ENCODE measurements at places on chromosomes 5 and 9. TPM values are rescaled to one million over a fixed set of nuclear protein-coding genes. Genes with fewer than 3 reads are reported as not detected.

GRCh38 chr9:31799953-31800609, 584.4 kb upstream of the ACO1 start:
- no peak for DNase-seq
- H3K4me3 ChIP-seq = no peak overlapping the region
- H3K27me3 ChIP-seq = no peaks in the 10 kb centered on the region
- H3K27ac ChIP-seq = no peak overlapping the region
- no peaks in the 10 kb centered on the region for H3K36me3 ChIP-seq

- no peaks in the 10 kb centered on the region for H3K36me3 ChIP-seq
- no peak for DNase-seq
- H3K27me3 ChIP-seq = no peaks in the 10 kb centered on the region
- H3K4me3 ChIP-seq = no peak overlapping the region
Observed at GRCh38 chr5:149456597-149457392, 77.7 kb upstream of the IL17B start.

- DNase-seq = no peak
- H3K36me3 ChIP-seq = no peaks in the 10 kb centered on the region
- peaks cover 6% of the 10 kb centered on the region for H3K4me1 ChIP-seq
- H3K27me3 ChIP-seq = peaks cover 15% of the 10 kb centered on the region
- H3K27ac ChIP-seq = no peak overlapping the region
Observed at GRCh38 chr9:132743931-132744479, 73.7 kb downstream of the GTF3C4 start.

- peak; percentile 31 for DNase-seq
- no peak overlapping the region for H3K4me3 ChIP-seq
- H3K36me3 ChIP-seq = no peaks in the 10 kb centered on the region
- no peaks in the 10 kb centered on the region for H3K4me1 ChIP-seq
- no peak overlapping the region for H3K27ac ChIP-seq
- no peaks in the 10 kb centered on the region for H3K27me3 ChIP-seq
Observed at GRCh38 chr9:107933516-107933915, 443.9 kb upstream of the KLF4 start.

- H3K27ac ChIP-seq = no peak overlapping the region
- no peak overlapping the region for H3K4me3 ChIP-seq
- no peaks in the 10 kb centered on the region for H3K36me3 ChIP-seq
- peaks cover 27% of the 10 kb centered on the region for H3K4me1 ChIP-seq
Observed at GRCh38 chr5:34721327-34721726, 65.2 kb downstream of the RAI14 start.

- H3K4me1 ChIP-seq = no peaks in the 10 kb centered on the region
- no peak overlapping the region for H3K27ac ChIP-seq
- H3K36me3 ChIP-seq = no peaks in the 10 kb centered on the region
- no peak for DNase-seq
Observed at GRCh38 chr5:156694598-156694997, 155.5 kb upstream of the PPP1R2B start.

- H3K36me3 ChIP-seq = no peaks in the 10 kb centered on the region
- DNase-seq = peak; percentile 93
- no peak overlapping the region for H3K4me3 ChIP-seq
- peaks cover 5% of the 10 kb centered on the region for H3K4me1 ChIP-seq
Observed at GRCh38 chr5:159786901-159787691, 129.2 kb upstream of the ADRA1B start.

DNA sequence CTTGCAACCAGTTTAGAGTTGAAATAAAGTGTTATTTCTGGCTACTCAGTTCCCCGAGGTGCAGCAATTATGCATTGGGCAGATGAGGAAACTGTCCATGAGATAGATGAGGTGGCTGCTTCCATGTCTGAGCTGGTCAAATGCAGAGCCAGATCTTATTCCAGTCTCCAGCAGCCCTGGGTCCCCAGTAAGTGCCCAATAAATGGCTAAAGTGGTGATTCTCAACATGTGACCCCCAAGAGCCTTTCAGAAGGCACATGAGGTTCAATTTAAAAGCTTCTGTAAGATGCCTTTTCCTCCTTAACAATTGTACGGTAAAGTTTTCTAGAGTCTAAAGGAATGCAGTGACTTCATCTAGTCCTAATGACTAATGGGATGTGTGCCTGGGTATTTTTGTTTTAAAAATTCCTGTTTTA, 17.5 kb downstream of the ATOX1 start:
- peaks cover 50% of the 10 kb centered on the region for H3K4me1 ChIP-seq
- no peaks in the 10 kb centered on the region for H3K27me3 ChIP-seq
- no peak for DNase-seq
- no peak overlapping the region for H3K4me3 ChIP-seq

DNA sequence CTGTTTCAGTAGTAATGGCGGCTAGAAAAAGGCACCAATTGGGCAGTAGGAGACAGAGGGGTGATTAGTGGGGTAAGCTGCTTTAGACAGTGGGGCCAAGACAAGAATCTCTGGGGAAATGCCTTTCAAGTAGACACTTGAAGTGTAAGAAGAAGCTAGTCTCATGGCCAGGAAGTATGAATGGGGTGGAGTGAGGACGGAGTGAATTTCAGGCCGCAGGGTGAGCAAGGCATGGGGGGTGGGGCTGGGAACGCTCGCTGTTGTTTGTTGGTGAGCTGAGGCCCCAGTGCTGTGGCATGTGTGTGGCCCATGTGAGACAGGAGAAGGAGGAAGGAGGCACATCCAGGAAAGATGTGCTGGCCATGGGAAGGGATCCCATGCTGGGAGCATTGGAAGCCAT, 149.2 kb upstream of the NFIL3 start:
- H3K36me3 ChIP-seq = no peaks in the 10 kb centered on the region
- H3K27me3 ChIP-seq = no peaks in the 10 kb centered on the region
- DNase-seq = peak; percentile 60
- H3K27ac ChIP-seq = no peak overlapping the region
- H3K4me1 ChIP-seq = peaks cover 20% of the 10 kb centered on the region

DNA sequence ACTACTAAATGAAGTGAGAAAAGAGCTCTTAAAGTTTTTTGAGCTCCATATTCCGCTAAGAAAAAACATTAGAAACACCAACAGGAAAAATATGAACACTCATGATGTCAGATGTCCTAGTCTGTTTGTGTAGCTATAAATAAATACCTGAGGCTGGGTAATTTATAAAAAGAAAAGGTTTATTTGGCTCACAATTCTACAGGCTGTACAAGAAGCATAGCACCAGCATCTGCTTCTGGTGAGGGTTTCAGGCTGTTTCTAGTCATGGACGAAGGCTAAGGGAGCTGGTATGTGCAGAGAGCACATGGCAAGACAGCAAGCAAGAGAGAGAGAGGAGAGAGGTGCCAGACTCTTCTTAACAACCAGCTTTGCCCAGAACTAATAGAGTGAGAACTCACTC, 186.2 kb downstream of the PLK2 start:
- H3K4me1 ChIP-seq = no peaks in the 10 kb centered on the region
- no peak overlapping the region for H3K27ac ChIP-seq
- no peak for DNase-seq
- no peak overlapping the region for H3K4me3 ChIP-seq
- H3K36me3 ChIP-seq = no peaks in the 10 kb centered on the region

DNA sequence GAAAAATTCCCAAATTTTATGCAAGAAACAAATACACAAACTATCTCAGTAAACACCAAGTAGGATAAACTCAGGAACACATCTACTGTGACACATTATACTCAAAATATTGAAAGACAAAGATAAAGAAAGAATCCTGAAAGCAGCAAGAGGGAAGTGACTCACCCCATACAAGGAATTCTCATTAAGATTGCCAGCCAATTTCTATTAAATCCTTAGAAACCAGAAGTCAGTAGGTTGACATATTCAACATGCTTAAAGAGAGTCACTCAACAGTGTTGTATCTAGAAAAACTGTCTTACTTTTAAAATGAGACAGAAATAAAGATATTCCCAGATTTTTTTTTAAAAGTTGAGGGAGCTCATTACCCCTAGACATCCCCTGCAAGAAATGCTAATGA, 15.5 kb downstream of the SPATA31E1 start:
- no peak for DNase-seq
- H3K27me3 ChIP-seq = no peaks in the 10 kb centered on the region
- no peak overlapping the region for H3K4me3 ChIP-seq

- no peak overlapping the region for H3K27ac ChIP-seq
- no peaks in the 10 kb centered on the region for H3K36me3 ChIP-seq
- no peak for DNase-seq
Observed at GRCh38 chr5:115096034-115096769, 73.5 kb downstream of the TRIM36 start.

GRCh38 chr9:130843049-130843908, 8.2 kb downstream of the ABL1 start:
- H3K4me1 ChIP-seq = peaks cover 100% of the 10 kb centered on the region
- peak overlapping the region; percentile 93 for H3K27ac ChIP-seq
- no peak overlapping the region for H3K4me3 ChIP-seq
- DNase-seq = peak; percentile 79

GRCh38 chr5:132016721-132017250, 5.3 kb upstream of the ACSL6 start:
- H3K4me1 ChIP-seq = peaks cover 4% of the 10 kb centered on the region
- H3K4me3 ChIP-seq = no peak overlapping the region
- peak; percentile 78 for DNase-seq
- no peak overlapping the region for H3K27ac ChIP-seq
- no peaks in the 10 kb centered on the region for H3K36me3 ChIP-seq
- H3K27me3 ChIP-seq = peaks cover 10% of the 10 kb centered on the region

GRCh38 chr9:109001275-109001676, 12.0 kb downstream of the CTNNAL1 start:
- no peak for DNase-seq
- H3K27ac ChIP-seq = no peak overlapping the region
- H3K36me3 ChIP-seq = no peaks in the 10 kb centered on the region
- no peaks in the 10 kb centered on the region for H3K27me3 ChIP-seq
- no peak overlapping the region for H3K4me3 ChIP-seq

GRCh38 chr9:101636247-101636646, 41.5 kb upstream of the PPP3R2 start:
- no peaks in the 10 kb centered on the region for H3K36me3 ChIP-seq
- H3K27me3 ChIP-seq = no peaks in the 10 kb centered on the region
- H3K4me1 ChIP-seq = no peaks in the 10 kb centered on the region
- H3K27ac ChIP-seq = no peak overlapping the region
- no peak for DNase-seq
- H3K4me3 ChIP-seq = no peak overlapping the region

Gene OR13C5
- total RNA-seq = not detected

Gene KCTD16
- under 0.01 TPM for total RNA-seq

Gene PCDHB6
- 0.83 TPM for total RNA-seq

Gene NAIP
- total RNA-seq = 17.9 TPM

Gene FBP2
- not detected for total RNA-seq

Gene ALDH1A1
- total RNA-seq = 97.5 TPM
